DMS 273 treated with DMSO at 0.1 percent for 48 hours (cell line): ENCODE measurements at places on chromosomes 3 and 15.

GRCh38 chr3:94596141-94596540 is 533.3 kb downstream of the NSUN3 start:
- DNase-seq, result no peak

DNA sequence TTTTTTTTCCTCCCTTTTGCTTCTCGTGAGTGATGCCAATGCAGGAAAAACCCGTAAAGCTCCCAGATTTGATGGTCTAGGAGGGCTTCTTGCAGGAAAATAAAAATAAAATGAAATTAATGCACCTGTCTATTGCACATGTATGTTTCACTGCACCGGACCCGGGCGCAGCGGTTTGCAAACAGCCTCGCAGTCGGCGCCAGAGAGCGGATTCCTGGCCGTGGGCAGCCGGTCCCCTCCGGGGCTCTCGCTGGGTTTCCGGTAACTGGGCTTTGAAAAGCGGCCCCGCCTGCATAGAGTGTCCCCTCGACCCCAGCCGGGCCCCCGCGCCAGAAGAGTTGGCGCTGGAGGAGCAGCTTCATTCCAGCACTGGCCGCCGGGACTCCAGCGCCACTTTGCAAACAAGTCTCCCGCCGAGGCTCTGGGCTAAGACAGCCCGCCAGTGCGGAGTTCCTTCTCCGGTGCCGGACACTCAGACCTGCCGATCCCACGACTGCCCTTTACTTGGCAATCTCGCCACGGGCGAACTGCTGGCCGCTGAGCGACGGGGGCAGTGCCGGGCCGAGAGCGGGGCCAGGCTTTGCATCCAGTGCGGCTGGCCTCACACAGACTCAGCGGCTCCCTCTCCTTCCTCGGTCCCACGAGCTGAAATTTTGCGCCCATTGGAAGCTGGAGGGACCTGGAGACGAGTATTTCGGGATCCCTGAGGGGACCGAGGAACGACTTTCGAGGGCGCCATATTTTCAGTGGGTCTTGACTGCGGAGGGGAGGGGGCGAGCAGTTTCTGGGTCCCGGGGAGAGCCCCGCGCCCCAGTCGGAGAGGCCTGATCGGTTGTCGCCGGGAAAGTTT is 225.9 kb upstream of the C2CD4B start:
- DNase-seq, result no peak

GRCh38 chr15:89299896-89300295 is 34.7 kb downstream of the POLG start:
- DNase-seq, result no peak

DNA sequence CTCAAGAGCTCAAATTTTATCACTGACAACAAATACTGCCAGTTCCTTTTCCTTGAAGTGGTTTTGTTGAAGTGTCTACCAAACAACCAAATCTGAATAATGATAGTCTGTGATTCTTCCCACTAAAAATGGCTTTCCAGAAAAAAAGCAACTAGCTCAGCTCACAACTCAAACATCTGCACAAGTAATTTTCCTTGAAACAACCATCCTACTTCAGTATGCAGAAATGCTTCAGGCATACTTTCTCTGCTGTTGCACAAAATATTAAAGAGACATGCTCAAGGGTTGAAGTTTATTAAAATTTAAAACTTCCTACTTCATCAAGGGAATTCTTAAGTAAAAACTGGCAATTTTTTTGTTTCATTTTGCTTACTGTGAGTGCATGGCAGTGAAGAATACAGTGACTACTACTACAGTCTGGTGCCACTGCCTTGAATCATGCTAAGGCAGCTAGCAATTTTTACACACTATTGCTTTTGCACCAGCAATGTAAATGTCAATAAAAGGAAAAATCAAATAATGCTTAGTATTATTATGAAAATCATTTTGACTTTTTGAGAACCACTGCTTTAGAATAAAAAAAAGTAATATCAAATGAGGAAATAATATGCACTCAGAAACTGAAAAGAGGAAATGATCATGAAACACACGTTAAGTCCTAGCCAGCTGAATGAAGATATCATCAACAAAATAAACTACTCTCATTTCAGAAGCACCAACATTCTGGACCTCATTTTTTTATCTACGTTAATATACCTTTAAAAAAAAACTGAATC is 33.6 kb downstream of the VPS13C start:
- no peak for DNase-seq

DNA sequence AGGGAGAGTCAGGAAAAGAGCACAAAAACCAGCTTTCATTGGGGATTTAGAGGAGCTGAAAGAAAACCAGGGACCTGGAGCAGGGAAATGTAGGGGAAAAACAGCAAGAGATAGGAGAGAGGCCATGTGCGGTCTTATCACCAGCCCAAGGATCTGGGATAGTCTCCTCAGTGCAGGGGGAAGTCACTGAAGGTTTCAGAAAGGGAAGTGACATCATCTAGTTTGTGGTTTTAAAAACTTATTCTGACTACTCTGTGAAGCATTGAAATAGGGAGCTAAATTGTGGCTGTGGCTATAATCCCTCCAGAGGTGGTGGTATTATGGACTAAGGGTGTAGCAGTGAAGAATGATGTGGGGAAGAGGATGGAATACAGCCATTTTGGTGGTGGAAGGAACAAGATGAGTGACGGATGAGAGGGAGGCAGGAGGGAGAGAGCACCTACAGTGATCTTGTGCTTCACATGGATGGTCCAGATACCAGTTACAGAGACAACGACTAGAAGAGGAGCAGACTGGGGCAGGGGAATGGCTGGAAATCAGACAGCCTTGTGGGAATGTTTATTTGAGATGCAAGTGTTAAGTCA is 72.7 kb downstream of the HMG20A start:
- no peak for DNase-seq

DNA sequence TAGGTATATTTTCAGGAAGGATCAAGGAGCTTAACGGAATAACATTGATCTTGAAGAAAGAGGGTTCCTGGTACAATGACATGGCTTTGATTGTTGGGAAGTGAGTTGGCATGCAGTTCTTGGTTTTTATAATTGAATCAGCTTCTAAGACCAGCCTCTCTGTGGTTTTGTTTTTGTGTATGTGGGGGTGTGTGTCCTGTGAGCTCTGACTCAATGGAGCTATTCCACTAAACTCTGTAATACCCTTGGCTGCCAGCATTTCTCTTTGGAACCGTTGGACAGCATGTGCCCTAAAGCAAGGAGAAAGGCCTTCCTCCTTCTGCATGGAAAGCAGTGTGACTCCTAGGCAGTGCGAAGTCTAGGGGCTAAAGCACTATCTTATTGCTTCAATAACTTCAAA is 124.8 kb downstream of the EDEM1 start:
- DNase-seq, result no peak

- no peak for DNase-seq
Measured at GRCh38 chr3:43413676-43414368, 127.5 kb downstream of the SNRK start.

- DNase-seq, result no peak
Measured at GRCh38 chr3:157865352-157866000, 240.7 kb downstream of the SHOX2 start.

DNA sequence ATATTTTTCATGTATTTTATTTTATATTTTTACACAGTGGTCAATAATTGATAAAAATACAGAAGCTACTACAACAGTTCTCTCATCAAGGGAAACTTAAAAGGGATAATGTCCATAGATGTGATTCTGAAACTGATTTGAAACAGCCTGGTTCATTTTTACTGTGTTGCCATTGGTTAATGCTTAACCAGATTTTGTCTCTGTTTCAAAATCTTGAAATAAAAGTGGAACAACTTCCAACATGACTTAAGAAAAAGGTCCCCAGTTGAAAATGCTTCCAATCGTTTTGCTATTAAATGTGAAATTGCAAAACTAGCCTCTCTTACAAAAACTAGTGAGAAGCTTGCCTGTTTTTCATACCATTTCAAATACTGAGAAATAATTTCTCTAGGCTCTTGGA is 240.7 kb downstream of the LPP start:
- no peak for DNase-seq

DNA sequence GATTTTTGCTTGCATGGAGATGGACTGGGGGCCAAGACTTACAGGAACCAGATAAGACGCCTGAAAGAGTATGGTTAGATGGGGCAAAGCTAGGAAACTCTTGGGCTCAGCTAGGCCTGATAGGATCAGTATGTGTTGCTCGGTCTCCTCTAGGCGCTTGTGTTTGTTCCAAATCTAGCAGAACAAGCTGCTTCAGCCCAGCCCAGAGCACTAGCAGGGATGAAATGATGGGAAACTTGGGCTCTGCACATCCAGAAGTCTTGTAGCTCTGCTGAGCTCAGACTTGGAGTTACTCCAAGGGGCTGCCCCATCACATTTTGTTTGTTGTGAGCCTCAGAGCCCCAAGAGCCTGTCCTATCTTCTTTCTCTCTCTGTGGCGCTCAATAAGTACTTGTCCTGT is 34.7 kb downstream of the FOXL2 start:
- no peak for DNase-seq

GRCh38 chr3:58792921-58793451 is 126.4 kb upstream of the FAM3D start:
- no peak for DNase-seq

GRCh38 chr3:131371688-131372066 is 9.9 kb upstream of the NUDT16 start:
- DNase-seq, result no peak

DNA sequence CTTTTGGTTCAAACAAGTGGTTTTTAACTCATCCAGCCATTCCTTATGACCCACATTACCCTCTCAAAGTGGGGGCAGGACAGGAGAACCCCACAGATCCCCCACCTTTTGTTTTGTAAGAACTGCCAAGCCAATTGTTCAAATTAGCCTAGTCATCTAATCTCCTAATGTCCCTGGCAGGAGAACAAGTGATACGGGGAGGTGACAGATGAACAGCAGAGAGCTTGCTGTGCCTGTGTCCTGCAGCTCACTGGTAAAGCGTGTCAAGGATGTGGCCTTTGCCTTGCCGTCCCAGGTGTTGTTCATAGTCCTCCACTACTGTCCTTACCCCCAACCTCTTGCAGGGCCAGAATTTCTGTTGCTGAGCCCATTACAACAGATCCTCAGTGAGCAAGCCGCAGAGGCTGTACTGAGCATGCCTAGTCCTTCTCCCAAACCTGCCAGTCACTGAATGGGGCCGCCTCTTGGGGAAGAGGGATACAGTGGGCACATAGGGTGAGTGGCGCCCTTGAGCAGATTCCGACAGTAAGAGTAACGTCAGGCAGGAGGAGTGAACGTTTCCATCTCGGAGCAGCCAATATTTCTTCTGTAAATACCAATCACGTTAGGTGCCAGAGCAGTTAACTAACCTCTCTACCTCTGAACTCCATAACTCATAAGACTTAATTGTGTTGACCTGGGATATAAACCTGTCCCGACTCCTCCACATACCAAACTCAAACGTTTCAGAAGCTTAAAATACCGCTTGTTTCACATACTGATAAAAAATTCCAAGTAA is 87.4 kb downstream of the ITPR1 start:
- DNase-seq, result no peak

DNA sequence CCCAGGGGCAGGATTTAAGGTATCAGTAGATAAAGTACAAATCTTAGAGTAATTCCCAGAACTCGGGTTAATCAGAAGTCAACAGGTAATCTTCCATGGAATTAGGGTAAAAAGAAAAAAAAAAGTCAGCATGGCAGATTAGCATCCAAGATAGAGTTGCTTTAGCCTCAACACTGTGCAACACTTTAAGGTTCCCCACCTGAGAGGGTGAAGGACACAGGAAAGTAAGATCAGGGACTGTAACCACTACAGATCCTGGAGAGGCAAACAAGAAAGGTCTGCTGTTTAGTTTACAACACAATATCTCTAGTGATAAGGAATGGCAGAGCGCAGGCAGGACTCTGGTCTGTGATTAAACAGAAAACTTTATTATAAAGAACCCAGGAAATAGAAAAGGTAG is 4.1 kb upstream of the PHLDB2 start:
- DNase-seq, result no peak

DNA sequence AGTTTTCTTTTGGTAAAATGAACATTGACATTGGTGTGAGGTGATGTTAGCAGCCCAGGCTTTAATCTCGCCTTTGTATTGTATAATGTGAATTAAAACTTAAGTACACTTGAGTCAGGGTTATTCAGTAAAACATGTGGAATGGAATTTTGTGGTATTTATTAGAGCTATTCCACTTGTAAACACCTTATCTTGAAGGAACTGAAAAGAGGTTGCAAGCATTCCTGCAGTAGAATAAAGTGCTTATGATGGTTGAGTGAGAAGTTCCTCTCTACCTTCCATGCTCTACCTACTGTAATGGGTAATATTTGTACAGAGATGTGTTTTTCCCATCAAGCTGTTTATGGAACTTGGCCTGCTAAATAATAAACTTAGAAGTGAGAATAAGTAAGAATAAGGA is 36.1 kb downstream of the HMG20A start:
- no peak for DNase-seq

DNA sequence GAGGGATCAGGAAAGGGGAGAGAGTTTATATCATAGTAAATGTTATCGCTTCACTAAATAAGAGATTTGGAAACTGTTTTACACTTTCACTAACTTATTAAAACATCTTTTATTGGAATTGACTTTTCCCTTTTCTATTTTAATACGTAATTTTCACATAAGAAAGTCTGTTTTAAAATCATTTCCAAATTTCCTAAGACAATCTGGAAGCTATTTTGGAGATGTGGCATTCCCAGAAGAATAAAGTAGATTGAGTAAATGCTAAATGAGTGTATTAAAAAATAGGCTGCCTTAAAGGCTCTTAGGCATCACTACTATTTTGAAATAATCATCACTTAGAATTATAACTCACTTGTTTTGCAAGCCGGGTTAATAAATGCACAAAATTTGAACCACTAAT is 763.5 kb downstream of the EDEM1 start:
- no peak for DNase-seq

DNA sequence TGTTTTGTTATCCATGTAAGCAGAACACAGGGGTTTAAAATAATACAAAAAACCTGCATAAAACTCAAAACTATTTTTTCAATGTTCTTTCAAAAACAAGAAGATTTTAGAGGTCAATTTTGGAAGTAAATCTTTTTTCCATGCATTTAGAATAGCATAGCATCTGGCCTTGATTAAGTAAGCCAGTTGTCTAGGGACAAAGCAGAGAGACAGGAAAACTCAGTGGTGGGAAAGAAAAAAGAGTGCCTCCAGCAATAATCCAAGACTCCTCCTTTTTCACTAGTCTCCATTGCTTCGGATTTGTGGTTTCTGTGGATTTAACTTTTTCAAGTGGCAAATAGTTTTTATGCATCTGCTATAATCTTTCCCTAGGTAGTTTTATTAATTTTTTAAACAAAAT is 88.9 kb downstream of the SUCNR1 start:
- DNase-seq, result no peak

DNA sequence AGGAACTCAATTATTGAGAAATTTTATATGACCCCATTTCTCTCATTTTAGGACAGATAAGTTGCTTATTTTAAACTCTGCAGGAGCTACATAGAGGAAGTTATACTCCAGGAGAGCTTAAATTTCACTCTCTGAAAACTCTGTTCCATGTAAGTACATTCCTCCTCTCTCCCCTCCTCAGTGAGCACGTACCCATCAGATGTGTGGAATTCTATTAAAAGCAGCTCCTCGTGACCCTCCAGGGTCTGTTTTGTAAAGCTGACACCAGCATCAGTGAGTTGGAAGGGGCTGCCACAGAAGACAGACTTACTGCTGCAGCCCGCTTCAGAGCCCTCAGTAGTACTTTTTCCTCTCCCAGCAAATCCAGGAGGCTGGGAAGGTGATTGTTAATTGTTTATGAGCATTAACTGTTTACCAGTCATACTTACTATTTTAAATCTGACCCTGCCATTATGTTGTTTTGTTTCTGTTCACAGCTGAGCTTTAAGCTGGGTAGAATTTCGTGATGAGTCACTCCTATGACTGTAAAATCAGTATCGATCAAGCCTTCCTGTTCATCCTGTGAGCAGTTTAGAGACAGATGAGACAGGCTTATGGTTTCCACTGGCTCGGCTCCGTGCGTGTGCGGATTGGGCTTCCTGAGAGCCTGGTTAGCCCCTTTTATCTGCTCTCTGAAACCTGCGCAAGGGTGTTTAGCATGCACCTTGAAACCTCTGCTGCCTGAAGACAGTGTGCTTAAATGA is 20.4 kb downstream of the IGF1R start:
- DNase-seq, result no peak
